ENCODE measurements at places on chromosomes 12 and 14.

DNA sequence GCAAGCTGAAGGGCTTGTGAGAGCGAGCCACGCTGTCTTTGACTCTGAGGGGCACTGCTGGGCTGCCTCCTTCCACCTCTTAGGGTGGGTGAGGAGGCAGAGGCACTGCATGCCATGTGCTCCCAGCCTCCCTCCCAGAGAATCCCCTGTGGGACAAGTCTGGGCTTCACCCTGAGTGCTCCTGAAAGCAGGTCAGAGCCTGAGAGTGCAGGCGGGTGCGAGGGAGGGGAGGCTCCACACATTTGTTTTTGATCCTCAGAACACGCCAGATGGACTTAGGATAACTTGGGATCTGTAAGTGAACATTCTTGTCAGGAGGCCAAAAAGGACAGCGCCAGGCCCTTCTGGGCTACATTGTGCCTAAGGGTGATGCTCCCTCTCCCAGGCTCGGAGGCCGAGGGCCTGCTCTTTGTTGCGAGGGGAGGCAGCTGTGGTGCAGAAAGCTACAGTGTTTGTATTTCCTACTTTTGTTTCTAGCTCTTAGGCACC, 155.4 kb downstream of the TMX1 start:
- peak; percentile 50 for DNase-seq

DNA sequence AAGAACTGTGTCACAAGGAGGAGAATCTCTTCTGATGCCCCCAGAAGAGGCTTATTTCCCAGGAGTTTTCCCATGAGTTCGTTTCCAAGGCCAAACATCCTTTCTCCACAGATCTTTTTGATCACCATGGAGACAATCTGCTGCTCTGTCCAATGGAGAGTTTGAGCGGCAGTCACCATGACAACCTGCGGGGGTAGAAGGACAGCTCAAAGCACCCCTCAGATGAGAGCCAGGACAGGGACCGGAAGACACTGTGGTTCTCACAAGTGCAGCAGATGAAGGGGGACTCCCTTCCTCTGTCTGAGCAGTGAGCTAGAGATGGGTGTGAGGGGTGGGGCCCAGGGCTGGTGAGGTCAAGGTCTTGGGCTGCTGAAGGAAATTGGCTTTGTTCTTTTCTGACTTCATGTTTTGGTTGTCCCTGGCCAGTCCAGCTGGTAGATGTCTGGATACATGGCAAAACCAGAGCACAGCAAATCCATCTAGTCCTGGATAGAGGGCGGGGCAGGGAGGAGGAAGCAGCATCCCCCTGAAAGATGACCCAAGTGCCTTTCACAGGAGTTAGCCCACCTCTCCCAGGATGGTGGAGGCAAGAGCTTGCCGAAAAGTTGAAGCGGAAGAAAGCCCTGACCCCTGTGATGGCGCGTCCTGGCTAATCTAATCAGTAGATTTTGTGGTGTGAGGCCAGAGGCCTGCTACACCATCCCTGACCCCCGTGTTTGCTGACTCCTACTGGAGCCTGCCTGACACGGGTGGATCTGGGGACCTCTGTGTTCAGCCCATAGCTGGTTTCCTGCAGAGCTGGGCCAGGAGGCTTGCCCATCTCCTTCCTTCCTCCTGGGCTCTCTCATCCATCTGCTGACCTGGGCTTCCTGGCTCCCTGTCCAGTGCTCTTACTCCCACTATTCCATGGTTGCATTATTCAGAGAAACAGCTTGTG, 24.4 kb downstream of the DHRS2 start:
- DNase-seq = no peak

DNA sequence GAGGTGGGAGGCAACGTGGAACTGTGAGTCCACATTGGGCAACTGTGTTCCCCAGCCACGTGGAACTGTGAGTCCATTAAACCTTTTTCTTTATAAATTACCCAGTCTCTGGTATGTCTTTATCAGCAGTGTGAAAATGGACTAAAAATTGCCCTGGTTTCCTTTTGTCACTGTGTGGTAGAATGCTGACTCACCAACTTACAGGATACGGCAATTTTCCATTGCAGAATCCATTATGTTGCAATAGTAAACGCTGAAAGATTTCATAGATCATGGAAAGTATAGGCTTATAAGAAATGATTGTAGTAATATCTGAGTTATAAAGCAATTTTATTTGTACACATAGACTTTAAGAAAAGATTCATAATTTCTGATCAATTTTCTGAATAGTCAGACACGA, 93.0 kb downstream of the GTF2A1 start:
- no peak for DNase-seq

GRCh38 chr12:100671396-100672074, 98.1 kb downstream of the GAS2L3 start:
- DNase-seq = no peak

GRCh38 chr12:115259968-115260747, 576.2 kb upstream of the TBX3 start:
- DNase-seq = no peak

DNA sequence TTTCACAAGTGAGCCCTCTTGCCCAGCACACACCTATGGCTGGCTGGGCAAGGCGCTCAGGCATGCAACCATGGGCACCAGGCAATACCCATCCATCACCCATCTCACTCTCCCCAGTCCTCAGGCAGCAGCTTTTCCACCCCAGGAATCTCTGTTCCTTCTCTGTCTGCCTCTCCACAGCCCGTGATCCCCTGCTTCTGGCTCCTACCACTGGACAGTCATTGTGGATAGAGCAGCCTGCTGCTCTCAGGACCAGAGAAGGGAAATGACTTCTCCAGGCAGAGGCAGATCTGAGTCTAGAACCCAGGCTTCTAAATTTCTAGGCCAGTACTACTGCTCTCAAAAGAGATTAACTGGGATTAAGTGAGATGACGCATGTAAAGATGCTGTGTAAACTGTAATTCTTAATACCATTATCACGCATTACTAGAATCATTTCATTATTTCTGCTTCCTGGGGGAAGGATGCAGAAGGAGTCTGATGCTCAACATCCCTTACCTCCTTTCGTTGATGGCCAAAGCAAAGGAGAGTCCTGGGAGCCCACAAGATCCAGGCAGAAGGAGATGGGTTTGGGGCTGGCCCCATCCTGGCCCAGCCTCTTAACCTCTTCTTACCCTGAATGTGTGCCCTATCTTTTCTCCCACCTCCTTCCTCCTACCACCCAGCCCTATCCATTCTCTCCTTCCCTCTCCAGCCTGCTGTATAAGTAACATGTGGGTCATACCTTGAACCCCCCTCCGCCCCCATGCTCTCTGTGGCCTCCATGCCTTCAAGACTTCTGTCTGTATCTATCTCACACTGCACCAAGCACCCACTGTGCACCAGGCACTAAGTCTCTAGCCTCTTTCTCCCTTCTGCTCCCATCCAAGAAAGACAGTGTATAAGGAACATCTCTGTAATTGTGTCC, 4.8 kb upstream of the AQP5 start:
- peak; percentile 54 for DNase-seq

Data from kidney tubule cell (primary cell).